ENCODE measurements at places on chromosomes 5 and 9.

GRCh38 chr9:87854580-87854955 lies 28.1 kb upstream of the SPATA31E1 start:
- DNase-seq = no peak

DNA sequence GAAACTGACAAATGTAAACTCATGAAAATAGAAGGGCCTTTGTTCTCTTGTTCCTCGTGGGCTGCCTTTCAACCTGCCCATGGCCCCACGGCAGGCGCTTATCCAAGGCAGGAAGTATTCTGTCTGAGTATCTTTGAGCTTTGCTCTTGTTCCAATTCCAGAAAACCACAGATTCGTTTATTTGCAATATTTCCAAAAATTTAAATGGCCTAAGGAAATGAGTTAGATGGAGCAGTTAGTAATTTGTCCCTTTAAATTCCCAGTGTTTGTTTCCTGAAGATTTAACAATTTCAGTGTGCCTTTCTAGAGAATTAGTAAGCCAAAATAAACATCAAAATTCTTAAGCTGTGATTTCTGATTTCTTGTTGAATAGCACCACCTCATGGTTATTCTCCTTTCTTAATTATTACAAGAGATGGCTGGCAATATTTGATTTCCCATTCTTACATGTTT lies 299.4 kb upstream of the RASA1 start:
- DNase-seq = peak; percentile 21

GRCh38 chr5:157252711-157253465 lies 13.0 kb upstream of the CYFIP2 start:
- no peak for DNase-seq

- DNase-seq = no peak
Observed at GRCh38 chr5:135439231-135440205, 7.6 kb downstream of the DCANP1 start.

- no peak for DNase-seq
Observed at GRCh38 chr5:64759960-64760660, 8.4 kb downstream of the SREK1IP1 start.

DNA sequence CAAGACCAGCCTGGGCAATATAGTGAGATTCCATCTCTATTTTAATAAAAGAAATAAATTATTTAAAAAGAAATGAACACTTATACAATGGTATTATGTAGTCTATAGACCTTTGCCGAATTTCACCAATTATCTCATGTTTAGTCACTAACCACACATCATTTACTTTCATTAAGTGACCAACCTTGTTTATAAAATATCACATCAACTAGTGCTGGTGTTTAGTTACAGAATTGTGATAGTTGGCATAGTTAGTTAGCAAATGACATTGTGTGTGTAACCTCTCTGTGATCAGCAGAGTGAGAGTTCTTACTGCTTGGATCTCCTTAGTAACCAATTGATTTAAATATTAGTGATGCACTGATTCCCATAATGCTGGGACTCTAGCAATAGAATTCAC lies 71.8 kb downstream of the PRR16 start:
- no peak for DNase-seq

- DNase-seq = no peak
Observed at GRCh38 chr9:75775166-75775565, 115.3 kb upstream of the PCSK5 start.

DNA sequence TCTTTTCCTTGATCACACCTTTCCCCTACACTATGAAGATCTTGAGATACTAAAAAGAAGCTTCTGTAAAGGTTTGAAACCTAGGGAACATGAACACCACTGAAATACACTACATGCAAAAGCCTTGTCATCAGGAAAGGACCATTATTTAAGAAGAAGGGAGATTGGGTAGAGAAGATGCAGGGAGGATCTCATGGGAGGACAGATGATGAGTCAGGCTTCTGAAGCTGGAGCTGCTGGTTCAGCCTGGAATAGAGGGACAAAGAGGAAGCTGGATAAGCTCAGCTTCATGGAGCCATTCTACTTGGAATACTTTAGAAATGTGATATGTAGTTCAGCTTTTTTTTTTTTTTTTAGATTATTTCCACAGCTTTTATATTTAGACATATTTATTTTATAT lies 169.8 kb downstream of the MAN2A1 start:
- DNase-seq = no peak

DNA sequence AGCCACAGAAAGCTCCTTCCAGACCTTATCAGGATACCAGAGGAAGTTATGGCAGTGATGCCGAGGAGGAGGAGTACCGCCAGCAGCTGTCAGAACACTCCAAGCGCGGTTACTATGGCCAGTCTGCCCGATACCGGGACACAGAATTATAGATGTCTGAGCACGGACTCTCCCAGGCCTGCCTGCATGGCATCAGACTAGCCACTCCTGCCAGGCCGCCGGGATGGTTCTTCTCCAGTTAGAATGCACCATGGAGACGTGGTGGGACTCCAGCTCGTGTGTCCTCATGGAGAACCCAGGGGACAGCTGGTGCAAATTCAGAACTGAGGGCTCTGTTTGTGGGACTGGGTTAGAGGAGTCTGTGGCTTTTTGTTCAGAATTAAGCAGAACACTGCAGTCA lies 70.8 kb upstream of the ENTREP1 start:
- DNase-seq = no peak

DNA sequence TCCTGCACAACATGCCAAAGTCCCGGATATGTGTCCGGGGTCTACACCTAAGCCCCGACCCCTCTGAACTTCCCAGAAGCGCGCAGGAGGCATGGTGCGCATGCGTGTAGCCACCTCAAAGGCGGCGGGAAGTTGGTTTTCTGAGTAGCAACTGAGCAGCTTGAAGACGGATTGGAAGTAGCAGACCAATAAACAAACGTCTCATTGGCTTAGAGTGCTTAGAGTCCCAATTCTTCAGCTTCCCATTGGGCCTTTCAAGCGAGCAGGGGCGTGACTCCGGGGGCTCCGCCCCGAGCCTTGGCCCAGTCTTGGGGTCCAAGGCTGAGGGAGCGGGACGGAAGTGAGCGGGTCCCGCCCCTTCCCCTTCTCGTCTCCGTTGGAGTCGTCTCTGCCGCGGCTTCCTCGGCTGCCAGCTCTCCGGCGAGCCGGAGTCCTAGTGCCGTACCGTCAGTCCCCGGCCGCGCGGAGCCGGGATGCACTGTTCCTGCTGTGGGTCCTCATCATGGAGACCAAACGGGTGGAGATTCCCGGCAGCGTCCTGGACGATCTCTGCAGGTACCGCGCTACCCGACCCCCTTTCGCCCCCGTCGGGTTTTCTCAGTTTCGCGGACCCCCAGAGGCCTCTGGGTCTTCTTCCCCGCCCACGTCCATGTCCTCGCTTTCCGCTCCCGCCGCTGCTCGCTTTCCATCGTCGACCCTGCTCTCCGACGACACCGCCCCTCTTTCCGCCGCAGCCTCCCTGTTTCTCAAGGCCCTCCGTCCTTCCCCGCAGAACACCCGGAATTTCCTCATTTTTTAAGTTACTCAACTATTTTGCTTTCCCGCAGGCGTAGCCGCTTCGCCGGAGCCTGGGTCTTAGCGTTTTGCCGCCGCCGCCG lies at the start of gene DCP2:
TSS of gene DCP2 (plus strand) at position 367 of the 878 bp plus-strand sequence. CDS start at position 503, 136 bp downstream.
- DNase-seq = peak; percentile 98

DNA sequence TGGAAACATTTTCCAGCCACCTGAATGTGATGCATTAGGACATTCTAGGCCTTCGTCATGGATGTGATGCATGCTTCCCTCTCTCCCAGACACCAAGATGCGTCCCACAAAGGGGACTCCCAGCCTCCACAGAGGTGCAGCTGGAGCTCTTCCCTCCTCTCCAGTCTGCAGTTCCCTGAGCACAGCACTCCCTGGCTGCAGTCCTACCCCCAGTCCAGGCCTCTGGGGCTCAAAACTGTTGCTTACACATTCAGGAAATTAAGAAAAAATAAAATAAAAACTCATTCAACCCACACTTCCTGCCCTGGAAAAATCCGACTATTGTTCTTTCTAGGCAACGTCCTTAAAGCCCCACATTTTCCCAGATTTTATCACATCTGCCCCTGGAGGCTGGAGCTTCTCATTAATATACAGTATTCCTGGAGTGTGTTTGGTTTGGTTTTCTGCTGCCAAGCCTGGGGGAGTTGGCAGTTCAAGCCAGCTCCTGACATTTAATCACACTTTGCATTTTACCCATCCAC lies 78.4 kb upstream of the ICE1 start:
- DNase-seq = no peak

DNA sequence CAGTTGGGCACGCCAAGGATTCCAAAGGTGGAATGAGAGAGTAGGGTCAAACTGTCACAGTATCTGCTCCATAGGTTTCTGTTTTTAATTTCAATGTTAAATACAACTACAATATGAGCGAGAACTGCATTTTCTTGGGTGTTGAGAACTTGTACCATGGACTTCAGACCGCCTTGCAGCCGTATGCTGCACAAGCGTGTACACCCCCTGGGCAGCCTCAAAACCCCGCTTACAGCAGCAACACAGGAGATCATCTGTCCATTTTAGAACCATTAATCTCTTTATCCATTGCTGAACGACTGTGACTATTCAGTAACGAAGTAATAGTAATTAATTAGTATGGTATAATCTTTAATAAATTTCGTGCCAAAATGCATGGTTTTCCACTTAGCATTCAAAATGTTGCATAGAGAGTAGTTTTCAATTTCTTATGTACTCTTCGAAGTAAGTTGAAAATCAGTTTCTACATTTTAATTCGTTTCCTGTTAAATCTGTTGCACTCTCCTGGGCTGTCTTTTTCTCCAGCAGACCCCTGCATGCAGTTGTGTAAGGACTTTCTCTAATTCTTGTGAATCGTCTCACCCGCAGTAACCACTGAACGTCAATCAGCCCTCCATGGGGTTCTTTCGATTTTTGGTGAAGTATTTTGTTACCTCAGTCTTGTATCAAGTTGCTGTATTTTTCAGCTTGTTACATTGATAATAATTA lies 42.0 kb upstream of the GARNL3 start:
- no peak for DNase-seq

GRCh38 chr5:134370311-134370870 lies 978 bp upstream of the UBE2B start:
- DNase-seq = peak; percentile 14

DNA sequence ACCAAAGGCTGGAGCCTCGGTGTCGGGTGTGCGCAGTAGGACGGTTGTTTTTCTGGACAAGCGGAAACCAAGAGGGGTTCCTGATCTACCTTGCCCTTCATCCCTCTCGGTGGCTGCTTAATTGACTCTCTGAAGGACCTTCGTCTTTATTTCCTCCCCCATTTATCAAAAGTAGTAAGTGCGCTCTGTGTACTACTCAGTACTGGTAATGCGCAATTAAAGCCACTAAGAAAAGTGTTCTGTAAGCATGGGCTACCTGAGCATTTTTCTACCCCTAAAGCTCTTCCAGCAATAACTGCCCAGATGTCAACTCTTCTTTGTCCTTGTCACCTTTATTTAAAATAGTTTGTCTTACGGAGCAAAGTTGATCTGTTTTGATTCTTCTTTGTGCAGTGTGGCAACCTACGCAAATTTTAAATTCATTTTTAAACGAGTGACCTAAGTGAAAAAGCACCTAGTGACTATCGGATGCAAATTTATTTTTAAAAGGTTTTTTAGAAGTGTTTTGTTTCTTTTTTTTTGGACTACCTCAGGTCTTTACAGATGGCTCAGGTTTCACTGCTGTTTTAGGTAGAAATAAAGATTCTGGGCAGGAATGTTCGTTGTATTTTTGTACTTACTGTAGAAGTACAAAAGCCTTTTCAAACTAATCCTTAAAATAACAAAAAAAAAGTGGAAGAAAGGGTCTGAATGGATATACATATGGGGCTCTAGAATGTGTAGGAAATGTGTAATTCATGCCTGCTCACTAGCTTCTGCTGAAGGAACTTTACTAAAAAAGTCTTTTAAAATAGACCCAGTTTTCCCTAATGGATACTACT lies 2.0 kb downstream of the JMY start:
- no peak for DNase-seq

DNA sequence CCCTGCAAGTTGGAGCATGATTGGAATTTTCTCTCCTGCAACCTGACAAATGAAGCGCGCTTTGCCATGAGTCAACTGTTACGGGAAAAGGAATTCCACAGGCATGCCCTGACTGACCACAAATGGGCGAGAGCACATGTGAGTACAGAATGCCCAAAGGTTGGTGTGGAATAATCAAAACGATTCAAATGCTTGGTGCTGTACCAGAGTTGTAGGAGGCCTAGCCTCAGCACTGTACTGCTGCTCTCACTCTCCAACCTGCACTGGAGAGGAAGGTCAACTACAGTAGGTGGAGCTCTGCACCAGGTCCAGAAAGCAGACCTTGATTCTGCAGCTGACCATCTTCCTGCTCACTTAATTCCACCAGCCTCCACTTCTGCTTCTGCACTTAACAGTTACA lies 406.9 kb upstream of the ACTBL2 start:
- no peak for DNase-seq

DNA sequence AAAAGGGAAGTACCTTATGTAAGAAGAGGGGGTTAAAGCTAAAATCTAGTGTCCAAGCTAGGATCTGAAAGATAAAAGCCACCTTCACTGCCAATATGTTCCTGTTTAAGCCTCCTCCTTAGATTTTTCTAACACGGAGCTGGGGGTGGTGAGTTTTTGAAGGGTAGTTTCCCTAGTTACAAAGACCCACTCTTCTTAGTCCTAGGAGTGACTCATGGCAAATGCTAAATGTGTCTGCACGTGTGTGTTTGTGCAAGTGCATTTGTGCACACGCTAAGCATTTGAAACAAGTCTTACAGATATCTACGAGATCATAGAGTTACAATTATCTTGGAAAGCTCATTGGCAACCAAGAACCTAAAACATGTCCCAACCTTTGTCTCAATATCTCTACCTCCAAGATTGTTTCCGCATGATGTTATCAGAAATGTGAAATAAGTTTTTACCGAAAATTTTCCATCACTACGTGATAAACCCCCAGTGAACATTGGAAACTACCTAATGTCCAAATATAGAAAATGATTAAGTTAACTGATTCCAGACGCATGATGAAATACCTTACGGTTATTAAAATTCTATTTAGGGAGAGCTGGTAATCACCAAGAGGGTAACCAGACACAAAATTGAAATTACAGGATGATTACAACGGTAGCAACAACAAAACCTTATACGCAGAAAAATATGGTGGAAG lies 78.0 kb upstream of the HRH2 start:
- no peak for DNase-seq

DNA sequence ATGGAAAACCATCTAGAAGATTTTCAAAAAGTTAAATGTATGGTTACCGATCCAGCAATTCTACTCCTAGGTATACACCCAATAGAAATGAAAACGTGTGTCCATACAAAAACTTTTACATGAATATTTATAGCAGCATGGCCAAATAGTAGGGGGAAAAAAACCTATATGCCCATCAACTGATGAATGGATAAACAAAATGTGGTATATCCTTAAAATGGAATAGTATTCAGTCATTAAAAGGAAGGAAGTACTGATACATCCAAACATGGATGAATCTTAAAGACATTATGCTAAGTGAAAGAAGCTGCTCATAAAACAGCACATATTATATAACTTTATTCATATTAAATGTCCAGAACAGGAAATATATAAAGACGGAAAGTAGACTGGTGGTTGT lies 93.2 kb upstream of the SPOCK1 start:
- no peak for DNase-seq

GRCh38 chr5:71986101-71986500 lies 121.2 kb upstream of the MAP1B start:
- DNase-seq = no peak

- no peak for DNase-seq
Observed at GRCh38 chr5:162324328-162324727, 256.8 kb downstream of the GABRG2 start.

All from CD14-positive monocyte (primary cell).